ENCODE measurements at places on chromosomes 6 and 20.

GRCh38 chr6:29759457-29759856, 36.2 kb downstream of the HLA-F start:
- no peak for DNase-seq

DNA sequence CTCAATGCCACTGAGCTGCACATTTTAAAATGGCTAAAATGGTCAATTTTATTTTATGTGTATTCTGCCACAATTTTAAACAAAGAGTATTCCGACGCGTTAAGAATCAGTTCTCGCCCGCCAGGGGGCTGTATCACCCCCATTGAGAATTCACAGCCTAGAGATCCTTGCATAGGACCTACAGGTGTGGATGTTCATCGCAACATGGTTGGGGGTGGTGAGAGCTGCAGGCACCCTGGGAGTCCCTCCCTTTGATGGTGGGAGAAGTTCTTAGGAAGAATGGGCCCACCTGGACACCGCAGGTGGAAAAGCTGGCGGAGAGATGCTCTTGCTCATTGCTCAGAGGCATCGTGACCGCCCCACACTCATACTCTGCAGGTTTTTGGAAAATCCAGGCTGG, 63.5 kb downstream of the SLC2A10 start:
- no peak for DNase-seq

GRCh38 chr6:2296781-2297180, 51.4 kb upstream of the GMDS start:
- DNase-seq: no peak

DNA sequence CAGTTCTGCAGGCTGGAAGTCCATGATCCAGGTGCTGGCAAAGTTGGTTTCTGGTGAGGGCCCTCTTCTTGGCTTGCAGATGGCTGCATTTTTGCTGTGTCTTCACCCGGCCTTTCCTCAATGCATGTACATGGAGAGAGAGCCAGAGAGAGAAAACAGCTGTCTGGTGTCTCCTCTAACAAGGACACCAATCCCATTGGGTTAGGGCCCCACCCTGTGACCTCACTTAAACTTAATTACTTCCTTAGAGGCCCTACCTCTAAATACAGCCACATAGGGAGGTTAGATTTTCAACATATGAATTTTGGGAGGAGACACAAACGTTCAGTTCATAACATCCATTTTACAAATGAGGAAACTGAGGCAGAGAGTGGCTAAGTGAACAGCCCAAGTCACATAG, 202.4 kb downstream of the ZMYND8 start:
- no peak for DNase-seq

DNA sequence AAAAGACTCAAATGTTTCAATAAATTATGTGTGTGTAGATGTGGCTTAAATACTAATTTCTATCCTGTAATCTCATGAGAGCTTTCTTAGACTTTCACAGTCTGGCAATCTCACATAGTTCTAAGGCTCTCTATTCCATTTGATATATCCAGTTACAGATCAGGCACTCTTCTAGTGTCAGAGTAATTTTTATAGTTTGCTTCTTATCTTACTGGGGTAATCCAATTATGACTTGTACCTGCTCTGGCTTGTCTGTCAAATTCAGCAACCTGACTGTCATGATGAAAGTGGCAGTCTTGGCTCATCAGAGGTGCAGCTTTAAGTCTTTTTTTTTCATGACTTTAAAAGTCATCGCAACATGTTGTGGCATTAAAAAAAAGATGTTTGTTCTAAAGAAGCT, 513.2 kb upstream of the MAN1A1 start:
- DNase-seq: no peak

- no peak for DNase-seq
These were observed 14.7 kb upstream of the NOL4L start for GRCh38 chr20:32599783-32600340.

DNA sequence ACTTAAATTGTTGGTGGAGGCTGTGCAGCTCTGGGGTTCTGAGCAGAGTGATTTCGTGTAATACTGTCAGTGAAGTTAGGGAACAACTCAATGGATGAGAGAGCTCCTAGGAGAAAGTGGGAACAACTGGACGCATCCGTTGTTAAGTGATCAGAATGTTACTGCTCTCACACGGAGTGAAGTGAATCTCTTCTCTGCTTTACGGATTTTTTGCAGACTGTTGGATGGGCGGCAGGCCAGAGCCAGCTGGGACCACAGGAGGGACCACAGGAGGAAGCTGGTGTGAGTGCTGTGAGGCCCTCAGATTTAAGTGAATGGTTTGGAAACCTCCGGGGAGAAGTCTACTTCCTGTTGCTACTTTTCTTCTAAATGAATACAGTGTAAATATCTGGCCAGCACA, 23.7 kb upstream of the PPP1R14C start:
- DNase-seq: no peak

DNA sequence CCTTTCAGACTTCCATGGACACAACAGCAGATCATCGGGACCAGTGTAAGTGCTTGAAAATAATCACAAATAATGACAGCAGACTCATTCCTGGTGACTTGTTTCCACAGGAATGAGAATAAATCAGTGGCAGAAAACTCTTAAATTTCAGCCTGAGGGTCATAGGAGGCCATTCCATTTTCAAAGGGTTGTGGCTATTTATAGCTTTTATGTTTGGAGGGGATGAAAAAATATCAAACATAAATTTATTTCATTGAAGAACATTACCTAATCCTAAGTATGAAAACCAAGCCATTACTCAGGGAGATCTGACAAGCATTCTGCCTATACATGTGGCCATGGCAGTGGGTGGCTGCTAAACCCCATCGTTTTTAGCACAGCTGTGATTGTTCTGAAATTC, 173.6 kb upstream of the CNR1 start:
- no peak for DNase-seq

All from NCI-H510A (cell line).